ENCODE measurements at places on chromosomes 12 and 14.

GRCh38 chr12:53047221-53048032, 2.4 kb upstream of the TNS2 start:
- peak; percentile 72 for DNase-seq

- DNase-seq = no peak
Observed at GRCh38 chr14:68563251-68564131, 229.4 kb downstream of the ZFP36L1 start.

- no peak for DNase-seq
Observed at GRCh38 chr12:114302606-114303315, 103.2 kb downstream of the TBX5 start.

DNA sequence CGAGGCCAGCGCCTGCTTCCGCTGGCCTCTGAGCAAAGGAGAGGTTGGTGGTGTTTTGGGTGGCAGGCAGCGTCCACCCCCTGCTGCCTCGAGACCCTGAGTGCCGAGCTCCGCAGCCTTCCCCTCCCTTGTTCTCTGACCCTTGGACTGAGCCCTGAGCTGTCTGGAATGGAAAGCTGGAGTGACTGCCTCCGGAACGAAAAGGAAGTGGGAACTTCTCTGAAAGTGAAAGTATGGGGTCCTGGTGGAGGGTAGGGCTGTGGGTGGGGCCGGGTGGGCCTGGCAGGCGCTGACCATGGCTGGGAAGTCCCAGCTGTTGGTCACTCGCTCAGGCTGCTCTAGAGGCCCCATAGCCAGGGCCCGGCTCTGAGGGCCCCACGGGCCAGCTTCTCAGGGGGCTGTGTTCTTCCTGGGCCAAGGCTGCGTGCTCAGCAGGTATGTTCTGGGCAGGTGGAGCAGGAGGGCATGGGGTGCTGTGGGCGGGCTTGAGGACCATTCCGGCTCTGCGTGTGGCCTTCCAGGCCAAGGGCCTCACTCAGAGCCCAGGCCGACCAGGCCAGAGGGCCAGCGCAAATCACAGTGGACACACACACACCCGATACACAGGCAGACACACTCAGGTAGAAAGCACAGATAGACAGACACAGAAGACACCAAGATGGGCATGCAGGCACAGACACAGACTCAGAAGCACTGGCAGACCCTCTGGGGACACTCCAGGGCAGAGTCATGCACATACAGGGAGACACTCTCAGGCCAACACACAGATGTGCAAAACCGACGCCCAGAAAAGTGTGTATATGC, at the start of gene EXOC3L4:
Gene EXOC3L4, plus strand, starts transcription at position 320 of the 804 bp plus-strand sequence. CDS start 5,495 bp downstream, outside the sequence.
- no peak for DNase-seq

GRCh38 chr12:96403870-96404269, 3.6 kb upstream of the CDK17 start:
- no peak for DNase-seq

- no peak for DNase-seq
Observed at GRCh38 chr14:46399049-46399448, 252.5 kb downstream of the RPL10L start.

GRCh38 chr12:46212108-46212982, 56.5 kb downstream of the SLC38A1 start:
- DNase-seq = no peak

DNA sequence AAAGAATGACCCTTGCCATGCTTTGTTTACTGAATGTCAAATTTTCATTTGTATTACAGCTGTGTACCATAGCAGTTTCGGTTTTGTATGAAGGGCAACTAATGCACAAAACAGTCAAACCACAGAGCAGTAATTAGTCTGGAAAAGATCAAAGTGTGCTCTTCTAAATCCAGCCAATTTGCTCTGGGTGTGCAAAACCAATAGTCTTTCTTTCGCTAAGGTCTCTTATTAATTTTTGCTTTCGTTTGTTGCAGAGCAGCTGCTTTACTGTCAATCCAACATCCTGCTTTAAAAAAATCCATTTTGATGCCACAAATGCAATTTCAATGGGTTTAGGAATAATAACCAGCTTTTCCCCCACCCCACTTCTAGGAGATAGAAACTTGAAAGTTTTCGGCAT, 114.2 kb downstream of the BRMS1L start:
- DNase-seq = no peak

DNA sequence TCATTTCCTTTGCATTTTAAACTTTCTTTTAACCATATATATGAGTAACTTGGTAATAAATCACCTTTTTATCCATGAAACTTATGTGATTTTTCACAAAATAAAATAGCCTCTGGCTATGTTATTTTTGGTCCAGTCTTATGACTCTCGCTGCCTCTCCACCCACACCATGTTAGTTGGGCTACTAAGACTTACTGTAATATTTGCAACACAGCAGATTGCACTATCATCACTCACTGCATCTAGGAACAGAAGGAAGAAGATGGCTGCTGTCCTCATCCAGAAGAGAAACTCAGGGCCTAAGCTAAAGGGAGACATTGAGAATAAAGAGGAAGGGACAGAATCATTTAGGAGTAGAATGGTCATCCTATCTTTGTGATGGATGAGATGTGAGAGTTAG, 12.6 kb upstream of the B4GALNT3 start:
- no peak for DNase-seq

DNA sequence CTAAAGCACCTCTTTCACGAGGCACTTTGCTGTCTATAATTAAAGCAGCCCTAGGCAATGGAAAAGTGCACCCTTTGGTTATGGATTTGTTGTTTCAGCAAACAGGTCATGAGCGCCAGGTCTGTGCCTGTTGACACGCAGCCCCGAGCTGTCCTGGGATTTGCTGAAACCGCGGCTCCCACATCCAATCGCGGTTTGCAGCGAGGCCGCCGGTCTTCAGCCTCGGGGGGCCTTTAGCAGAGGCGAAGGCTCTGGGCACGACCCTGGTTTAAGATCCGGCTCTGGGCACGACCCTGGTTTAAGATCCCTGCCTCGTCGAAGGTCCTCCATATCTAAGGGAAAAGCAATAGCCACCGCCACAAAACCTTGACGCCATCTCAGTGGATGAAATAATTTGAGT, 79.2 kb downstream of the GLT1D1 start:
- no peak for DNase-seq

GRCh38 chr12:132423820-132424645, 65.9 kb upstream of the FBRSL1 start:
- DNase-seq = no peak

DNA sequence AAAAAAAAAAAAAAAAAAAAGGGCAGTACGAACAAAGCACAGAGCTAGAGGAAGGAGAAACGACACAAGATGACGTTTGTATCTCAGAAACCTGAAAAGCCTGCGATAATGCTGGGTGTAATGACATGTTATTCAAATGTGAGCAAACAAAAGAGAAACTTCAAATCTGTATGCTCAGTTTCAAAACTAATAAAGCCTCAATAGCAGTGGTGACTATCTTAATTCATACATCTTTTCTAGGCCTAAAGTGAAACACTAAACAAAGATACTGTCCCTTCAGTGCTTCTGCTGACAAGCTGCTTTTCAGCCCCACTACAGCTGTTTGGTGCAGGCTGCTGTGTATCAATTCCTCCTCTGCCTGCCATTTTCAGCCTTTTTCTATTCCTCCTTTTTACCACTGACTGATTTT, 15.8 kb downstream of the ITPR2 start:
- no peak for DNase-seq

GRCh38 chr12:52260361-52261207, 13.9 kb upstream of the KRT86 start:
- no peak for DNase-seq

GRCh38 chr14:104867371-104868059, 2.4 kb downstream of the CEP170B start:
- DNase-seq = no peak

DNA sequence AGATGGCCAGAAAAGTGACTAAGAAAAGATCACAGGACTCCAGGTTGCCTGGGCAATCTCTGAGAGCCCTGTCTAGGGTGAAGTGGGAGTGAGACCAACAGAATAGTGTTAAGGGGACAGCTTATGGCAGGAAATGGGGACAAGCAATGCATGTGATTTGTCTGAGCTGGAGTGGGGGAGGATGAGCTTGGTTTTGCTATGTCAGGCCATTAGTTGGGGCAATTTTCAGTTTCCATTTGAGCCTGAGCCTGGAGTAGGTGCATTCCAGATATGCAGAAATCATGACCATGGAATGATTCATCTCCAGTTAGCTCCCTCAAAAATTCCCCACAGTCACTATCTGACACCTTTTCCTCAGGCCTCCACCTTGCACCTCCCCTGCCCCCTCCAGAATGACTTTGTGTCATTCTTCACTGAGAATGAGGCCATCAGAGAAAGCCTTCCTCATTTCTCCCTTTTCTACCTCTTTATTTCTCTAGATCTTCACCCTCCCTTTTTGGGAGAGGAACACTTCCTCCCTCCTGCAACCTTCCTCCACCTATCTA, 150.9 kb upstream of the PLEKHG7 start:
- DNase-seq = peak; percentile 54
